ENCODE measurements at places on chromosomes 6 and 20. TPM values are rescaled to one million over a fixed set of nuclear protein-coding genes. Genes with fewer than 3 reads are reported as not detected.

FKBP1C gene
- polyA plus RNA-seq: 2.9 TPM

NINL gene
- polyA plus RNA-seq: 67.4 TPM

TTBK1 gene
- polyA plus RNA-seq: 0.84 TPM

CDSN gene
- not detected for polyA plus RNA-seq

TSBP1 gene
- 0.08 TPM for polyA plus RNA-seq

BEND6 gene
- polyA plus RNA-seq: 1.1 TPM

SYCP2 gene
- 8.8 TPM for polyA plus RNA-seq

MUCL3 gene
- 0.19 TPM for polyA plus RNA-seq

DNA sequence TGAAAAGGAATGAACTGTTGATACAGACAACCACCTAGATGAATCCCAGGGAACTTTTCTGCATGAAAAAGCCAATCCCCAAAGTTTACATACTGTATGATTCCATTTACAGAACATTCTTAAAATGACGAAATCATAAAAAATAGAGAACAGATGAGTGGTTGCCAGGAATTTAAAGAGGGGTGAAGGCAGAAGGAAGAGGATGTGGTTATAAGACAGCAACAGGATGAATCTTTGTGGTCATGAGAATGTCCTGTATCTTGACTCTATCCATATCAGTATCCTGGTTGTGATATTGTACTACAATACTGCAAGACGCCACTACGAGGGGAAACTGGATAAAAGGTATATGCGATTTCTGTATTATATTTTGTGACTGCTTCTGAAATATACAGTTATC is 70.1 kb upstream of the EMILIN3 start:
- no peak for DNase-seq

DNA sequence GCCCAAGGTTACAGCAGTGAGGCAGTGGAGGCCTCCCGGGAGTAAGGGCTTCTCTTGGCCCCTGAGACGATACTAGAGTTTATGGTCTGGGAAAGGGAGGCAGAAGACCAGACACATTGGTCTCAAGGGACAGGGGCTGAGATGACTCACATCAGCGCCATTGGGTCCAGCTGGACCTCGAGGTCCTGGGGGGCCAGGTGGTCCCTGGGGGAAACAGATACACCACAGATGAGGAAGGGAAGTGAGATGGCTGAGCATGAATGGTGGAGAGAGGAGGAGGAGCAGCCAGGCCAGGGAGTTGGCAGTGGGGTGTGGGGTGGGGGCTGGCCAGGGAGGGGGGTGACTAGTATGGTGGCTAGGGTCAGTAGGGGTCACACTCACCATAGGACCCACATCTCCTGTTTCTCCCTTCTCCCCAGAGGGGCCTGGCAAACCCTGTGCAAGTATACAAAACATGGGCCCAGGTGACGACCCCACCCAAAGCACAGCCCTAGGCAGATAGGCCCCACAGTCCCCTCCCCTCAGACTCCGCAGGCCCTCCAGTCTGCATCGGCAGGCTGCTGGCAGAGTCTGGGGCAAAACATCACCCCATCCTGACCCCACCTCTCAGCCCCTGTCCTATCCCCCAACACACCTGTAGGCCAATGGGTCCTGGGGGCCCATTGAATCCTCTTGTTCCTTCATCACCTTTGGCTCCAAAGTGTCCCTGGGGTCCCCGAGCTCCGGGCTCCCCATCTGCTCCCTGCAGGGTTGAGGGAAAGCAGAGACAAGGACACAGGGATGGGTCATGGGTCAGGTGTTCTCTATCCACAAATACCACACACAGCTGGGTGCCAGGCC is 21.9 kb downstream of the COL11A2 start:
- DNase-seq: no peak

DNA sequence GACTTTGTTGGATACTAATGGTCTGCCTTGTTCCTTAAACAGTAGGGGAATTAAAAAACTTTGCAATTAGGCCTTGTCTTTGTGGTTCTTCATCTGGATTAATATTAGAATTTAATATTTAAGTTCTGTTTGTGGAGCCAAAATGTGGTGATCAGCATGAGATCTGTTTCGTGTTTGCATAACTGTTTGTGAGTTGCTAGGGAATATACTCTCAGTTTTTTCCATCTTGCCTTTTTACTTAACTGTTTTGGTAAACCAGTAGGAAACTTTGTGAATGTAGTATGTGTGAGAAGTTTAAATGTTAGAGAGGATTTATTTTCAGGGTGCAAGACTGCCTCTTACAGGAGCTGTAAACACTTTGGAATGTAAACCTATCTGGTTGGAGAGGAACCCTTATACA is 35.6 kb downstream of the LRRC1 start:
- no peak for DNase-seq

DNA sequence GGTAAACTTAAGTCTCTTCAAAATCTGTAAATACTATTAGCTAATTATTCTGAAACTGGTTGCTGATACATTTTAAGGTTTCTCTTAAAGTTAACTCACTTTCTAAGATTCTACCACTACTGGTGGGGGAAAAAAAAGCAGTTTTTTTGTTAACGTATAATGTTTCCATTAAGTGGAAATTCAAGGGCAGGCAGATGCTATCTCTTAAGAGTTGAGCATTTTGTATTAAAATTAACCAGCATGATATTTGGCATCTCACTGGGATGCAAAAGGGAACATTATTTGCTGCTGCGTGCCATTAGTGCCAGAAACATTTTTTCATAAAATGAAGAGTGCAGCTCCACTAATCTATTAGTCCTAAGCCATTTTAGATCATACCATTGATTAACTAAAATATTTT is 246.2 kb downstream of the PRKN start:
- no peak for DNase-seq

DNA sequence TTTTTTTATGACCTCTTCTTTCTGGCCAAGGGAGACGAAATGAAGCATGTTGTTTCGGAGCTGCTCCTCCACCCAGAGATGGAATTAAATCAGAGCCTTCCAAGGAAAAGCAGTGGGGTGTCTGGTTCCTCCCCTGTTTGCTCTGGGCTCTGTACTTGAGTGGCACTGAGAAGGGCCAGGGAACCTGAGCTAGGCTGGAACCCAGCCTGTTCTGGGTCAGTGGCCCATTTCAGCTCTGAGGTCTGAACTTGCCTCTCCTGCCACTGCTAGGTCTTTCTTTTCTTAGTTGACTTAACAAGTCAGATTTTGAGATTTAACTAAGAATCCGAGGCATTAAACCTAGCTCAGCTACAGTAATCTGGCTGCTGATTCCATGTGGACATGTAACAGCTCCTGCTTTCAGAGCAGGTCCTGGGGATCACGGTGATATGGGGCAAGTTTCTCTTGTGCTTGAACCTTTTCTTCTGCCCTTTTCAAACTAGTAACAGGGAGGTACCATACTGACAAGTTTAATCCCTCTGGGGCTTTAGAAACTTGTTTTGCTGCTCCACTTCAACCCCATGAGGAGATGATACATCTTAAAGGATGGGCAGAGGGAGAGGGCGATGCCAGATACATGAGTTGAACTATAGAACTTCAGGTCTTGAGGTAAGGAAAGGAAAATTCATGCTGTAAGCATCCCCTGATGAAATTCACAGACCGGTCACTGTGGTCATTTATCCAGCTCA is 101.1 kb downstream of the SLC24A3 start:
- no peak for DNase-seq

DNA sequence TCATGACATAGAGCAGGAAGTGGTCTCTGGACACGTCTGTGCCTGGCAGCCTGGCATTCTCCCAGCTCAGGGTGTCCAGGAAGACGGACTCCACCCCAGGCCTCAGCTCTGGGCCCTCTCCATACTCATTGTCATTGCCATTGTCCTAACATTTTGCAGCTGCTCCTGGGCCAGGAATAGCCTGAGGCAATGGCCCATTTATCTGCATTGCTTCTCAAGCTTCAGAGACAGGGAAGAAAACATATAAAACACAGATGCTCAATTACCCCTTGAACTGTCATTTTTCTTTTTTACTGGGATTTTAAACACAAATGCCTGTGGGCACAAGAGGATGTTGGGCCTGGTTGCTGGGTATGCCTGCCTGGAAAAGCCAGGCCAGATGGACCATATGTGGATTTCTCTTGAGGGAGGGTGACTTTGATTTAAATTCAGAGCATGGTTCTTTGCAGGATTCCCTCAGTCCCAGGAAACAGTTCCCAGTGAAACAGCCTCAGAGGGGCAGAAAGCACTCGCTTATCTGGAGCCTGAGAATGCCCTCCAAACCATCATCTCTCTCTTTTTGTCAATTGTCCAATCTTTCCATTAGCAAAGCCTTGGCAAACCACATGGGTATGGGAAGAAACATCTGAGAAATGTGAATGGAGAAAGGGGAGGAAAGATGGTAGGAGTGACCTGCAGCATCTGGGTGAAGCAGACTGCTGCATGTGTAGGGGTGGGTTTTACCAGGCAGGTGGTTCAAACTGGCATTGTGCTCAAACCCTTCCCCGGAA is 17.9 kb downstream of the LAMP5 start:
- DNase-seq: no peak

- DNase-seq: no peak
Measured at GRCh38 chr6:53679446-53679933, 13.9 kb upstream of the KLHL31 start.

GRCh38 chr20:21099751-21100577 is 6.2 kb downstream of the LINC00237 start:
- no peak for DNase-seq

DNA sequence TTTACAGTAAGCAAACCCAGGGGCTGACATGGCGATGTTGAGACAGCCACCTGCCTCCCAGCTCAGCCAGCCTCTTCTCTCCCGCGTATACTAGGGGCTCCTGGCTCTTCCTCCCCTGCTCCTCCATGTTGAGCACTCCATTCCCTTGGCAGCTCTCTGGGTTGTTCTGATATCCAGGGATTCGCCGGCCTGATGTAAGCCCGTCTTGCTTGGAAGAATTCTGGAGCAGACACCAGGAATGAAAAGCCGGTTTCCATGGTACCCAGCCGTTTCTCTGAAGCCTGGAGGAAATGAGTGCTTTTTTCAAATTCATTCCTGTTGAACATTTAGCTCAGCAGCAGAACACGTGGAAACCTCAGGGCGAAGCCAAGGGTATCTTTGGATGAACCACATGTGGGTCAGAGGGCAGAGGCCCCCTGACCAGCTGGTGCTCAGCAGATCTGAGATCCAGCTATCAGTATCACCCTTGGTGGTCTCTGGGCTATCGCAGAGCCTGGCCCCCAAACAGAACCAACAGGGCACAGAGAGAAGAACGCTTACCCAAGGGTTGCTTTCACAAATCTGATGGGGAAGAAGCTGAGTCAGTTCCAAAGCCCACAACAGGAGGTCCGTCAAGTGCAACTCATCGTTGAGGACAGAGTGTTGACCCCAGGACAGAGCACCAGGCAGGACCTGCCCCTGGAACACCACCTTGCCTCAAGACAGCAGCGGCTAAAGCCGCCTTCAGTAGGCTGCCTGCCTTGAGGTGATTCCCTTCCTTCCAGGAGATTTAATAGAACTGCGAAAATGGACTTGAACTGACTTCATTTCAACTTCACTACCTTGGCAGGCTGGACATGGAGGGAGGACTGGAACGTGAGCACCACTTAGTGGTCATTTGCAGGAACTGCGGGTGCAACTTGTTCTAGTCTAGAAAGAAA is 96.1 kb upstream of the RIN2 start:
- peak; percentile 55 for DNase-seq

- peak; percentile 38 for DNase-seq
Measured at GRCh38 chr20:22453244-22454080, 130.9 kb downstream of the FOXA2 start.

GRCh38 chr6:142476452-142476851 is 174.6 kb downstream of the ADGRG6 start:
- DNase-seq: no peak

GRCh38 chr6:93177438-93177837 is 241.9 kb downstream of the EPHA7 start:
- no peak for DNase-seq

DNA sequence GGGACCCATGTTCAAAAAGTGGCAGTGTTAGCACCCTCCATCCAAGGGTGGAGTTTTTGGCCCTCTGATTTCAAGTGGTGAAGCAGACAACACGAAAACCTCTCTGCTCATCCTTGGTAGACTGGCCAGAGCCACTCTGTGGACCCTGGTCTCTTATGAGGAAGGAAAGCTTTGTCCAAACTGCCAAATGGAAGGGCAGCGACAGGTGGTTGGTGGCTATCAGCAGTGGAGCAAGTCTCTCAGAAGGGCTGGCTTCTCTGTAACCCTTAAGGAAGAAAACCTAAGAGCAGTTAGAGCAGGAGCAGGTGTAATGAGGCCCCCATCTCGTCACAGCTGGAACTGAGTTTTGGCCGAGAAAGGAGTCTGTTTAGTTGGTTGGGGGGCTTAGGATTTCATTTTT is 155.8 kb downstream of the SLC16A10 start:
- DNase-seq: no peak

DNA sequence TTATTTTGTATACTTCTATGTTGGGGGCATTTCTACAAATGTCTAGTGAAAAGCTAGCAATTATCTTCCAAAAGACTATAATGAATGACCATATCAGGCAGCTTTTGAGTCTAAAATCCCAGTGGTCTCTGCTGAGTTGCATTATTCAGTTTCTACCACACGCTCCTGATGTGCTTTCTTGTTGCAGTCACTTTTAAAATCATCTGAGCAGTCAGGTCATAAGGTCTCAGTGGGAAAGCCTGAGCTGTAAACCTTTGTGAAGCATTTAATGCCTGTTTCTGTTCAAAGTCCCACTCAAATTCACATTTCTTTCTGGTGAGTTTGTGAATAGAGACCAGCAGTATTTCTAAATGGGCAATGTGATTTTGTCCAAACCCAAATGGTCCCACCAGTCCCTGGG is 1681.5 kb downstream of the HACE1 start:
- no peak for DNase-seq

DNA sequence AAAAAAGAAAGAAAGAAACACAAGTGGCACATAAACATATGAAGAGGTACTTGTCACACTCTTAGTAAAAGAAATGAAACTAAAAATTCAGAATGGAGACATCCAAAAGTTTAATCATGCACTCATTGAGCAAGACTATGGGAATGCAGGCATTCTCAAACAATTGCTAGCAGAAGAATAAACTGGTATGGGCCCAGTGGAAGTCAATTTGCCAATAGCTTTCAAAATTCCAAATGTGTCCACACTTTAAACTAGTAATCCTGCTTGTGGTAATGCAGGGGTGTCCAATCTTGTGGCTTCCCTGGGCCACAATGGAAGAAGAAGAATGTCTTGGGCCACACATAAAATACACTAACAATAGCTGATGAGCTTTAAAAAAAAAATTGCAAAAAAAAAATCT is 97.4 kb downstream of the EPB41L2 start:
- DNase-seq: no peak

DNA sequence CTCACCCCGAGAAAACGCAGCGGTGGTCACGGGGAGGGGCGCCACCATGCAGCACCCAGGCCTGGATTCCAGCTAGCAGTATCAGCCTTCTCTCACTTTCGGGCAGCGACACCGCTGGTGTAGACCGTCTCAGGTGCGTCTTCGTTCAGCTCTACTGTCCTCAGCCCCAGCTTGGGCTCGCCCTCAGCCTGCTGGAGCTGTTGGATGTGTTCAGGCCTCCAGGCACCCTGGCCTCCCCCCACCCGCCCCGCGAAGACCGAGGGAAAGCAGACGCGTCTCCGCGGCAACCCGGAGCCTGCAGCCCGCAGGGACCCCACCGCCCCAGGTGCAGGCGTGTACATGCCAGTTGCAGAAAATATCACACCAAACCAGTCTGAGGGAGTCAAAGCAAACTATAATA is 60.8 kb upstream of the CARMIL1 start:
- peak; percentile 79 for DNase-seq

GRCh38 chr6:12404651-12405050 is 114.5 kb downstream of the EDN1 start:
- no peak for DNase-seq
